NCI-H2171 (cell line): ENCODE measurements at places on chromosomes 2 and 18.

- no peak for DNase-seq
Measured at GRCh38 chr2:162343492-162343823, 474 bp upstream of the GCA start.

GRCh38 chr2:37456479-37456878 lies 112.0 kb downstream of the QPCT start:
- DNase-seq: no peak

DNA sequence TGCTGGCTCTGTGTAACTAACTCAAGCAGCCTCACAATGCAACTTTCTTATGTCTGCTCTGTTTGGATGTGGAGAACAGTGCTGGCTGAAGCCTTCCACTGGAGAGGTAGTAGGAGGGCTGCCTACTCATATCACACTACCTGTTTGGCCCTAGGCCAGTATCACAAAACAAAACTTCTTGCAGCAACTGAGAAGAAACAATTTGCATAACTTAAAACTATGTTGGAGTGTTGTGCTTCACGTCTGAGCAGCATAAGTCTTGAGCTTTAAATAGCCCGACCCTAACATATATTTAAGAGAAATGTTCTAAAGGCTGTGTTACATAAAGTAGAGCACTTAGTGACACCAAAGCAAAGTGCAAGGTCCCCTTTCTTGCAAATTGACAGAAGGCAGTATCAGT lies 204.9 kb upstream of the ACVR2A start:
- no peak for DNase-seq

- no peak for DNase-seq
Measured at GRCh38 chr2:219228041-219228910, 1.2 kb downstream of the ATG9A start.

DNA sequence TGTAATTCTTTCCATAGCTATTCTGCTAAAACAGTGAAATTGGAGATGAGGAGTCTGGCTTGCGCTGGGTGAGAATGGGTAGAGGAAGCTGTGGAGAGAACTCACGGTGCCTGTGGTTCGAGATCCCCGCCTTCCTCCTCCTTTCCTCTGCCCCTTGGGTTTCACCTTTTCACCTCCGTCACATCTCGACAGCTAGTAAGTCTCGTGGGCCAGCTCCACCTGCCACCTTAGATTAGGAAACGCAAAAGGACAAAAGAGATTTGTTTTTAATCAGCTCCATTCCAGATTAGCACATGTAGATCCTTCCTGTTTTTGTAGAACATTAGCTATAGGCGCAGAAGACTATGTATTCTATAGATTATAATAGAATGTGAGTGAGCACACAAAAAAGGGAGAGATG lies 20.6 kb downstream of the TRIB2 start:
- no peak for DNase-seq

DNA sequence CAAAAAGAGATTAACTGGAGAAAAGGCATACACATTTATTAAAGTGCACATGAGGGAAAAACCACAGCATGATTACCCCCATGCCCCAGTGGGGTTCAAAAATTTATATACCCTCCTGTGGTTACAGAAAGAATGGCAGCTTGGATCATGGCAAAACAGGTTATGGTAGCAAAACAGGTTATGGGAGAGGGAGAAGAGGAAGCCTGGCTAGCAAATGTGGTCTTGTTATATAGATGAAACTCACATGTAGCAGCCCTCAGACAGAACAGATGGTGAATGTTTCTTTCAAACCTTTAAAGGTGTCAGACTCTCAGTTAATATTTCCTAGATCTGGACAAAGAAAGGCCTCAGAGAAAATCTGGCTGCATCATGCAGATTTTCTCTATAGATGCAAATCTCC lies 178.2 kb upstream of the ZC3H15 start:
- DNase-seq: no peak

DNA sequence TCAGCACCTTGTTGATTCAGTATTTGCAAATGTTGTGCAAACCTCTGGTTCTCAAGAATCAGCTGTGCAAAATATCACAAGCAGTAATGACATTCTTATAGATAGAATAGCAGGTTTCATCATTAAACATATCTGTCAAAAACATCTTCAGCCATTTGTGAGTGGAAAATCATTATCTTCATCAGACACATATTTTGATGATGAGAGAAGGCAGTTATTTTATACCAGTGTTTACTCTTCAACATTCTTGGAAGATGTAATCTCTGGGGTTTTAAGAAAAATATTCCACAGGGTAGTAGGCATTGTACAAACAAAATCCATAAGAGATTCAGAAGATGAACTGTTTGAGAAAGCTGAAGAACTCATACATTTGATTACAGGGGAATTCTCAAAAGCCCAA lies 64.3 kb downstream of the FSIP2 start:
- no peak for DNase-seq

- DNase-seq: no peak
Measured at GRCh38 chr2:20410556-20411277, 36.2 kb upstream of the RHOB start.

DNA sequence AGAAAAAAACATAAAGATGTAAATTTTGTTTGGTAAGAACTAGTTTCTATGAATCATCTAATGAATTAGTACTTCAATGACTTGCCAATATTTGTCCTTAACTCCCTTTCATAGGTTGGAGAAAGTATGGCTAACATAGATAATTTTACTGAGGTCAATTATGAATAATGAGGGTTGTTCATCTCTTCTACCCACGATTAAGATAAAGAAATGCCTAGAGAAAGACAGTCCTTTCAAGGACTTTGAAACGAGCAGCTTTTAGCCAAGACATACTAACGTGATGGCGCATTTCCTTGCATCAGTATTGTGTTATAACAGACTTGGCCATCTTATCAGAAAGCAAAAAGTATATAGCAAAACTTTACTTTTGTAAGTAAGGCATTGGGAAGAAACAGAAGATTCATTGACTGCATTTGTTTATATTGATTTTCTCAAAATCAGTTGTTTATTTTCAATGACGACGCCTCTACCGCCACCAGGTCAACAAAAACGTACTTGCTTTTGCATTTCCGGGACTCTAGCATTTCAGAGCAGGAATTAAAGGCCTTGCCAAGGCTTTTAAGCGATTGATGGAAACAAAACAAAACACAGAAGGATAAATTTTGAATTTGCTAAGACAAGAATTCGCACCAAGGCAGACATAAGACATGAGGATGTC lies 961 bp downstream of the RBM43 start:
- no peak for DNase-seq

DNA sequence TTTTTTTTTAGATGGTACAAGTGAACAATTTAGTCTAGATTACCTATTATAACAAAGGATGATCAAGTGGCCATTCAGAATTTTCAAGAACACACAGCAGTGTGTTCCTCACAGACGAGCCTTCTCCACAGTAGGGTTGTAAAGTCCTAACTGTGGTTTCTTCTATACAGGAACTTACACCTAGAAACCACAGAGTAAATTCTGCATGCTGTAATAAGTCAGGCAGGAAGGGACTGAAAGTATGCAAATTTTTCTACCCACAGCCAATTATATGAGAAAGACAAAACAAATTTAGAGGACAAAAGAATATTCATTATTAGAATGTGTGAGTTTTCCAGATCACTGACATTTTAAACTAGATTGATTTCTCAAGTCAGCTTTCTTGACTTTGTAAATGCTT lies 99.5 kb downstream of the RBMS1 start:
- DNase-seq: no peak

DNA sequence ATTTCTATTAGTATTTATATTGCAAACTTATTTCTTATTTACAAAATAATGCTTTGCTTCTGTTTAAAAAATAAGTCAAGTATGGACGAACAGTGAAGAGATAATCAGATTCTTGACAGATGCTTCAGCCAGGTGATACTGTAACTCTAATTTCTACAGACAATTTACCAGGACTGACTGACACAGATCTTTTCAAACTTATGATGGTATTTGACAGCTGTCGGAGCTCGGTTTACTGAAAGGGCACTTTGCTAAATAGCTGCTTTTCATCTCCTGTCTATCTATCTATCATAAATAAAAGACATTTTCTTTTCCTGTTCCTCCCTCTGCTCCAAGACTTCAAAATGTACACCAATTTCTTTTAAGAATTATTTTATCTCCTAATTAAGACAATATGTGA lies 422.5 kb upstream of the SLC8A1 start:
- DNase-seq: no peak

DNA sequence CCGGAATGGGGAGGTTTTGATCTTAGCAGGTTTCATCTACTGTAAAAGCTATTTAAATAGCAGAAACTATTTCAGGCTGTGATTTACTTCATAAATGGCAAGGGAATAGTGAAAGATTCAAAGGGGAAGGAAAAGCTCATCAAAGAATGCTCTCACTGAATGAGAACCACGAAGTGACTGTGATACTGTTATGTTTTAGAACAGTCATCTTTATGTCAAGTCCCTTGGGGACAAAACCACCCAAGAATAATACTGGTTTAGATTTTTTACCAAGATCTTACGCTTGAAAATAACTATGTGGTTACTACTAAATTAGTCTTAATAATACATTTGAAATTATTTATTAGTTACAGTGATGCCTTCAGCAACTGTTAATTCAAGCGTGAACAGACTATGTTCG lies 28.1 kb downstream of the FARSB start:
- DNase-seq: no peak

- DNase-seq: no peak
Measured at GRCh38 chr2:24981411-24982136, 9.8 kb upstream of the DNAJC27 start.

DNA sequence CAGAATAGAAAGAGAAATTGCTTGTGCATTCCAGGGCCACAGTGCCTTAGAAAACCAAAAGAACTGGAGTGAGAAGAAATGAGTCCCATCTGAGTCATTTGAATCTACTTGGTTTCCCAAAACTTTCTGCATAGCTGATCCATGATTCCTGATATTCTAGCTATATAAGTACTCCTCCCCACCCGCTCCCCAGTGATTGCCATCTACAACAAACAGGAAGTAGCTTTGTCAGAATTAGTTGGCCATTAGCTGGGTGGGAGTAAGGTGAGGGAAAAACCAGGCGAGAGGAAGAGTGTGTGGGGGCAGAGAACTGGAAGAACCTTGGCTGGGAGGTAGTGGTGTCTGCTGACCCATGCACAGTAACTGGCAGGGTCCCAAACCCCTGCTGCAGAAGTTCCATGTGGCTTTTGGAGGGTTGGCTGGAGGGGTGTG lies 122.1 kb downstream of the ACAA2 start:
- no peak for DNase-seq

DNA sequence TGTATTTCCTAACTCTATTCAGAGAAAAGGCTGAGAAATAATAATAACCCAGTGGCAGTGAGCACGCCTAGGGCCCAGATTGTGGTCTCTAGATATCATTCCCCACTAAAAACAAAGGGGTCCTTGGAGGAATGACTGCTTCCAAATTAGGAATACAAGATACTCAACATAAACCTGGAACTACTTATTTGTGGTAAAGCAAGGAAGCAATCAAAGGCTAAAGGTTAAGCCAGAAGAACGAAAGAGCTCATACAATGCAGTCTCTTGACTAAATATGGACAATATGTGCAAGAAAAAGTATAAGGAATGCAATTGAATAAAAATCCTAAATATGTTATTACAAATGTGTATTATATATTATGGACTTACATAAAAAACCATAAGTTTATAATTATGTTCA lies 253.5 kb upstream of the NRP2 start:
- no peak for DNase-seq

DNA sequence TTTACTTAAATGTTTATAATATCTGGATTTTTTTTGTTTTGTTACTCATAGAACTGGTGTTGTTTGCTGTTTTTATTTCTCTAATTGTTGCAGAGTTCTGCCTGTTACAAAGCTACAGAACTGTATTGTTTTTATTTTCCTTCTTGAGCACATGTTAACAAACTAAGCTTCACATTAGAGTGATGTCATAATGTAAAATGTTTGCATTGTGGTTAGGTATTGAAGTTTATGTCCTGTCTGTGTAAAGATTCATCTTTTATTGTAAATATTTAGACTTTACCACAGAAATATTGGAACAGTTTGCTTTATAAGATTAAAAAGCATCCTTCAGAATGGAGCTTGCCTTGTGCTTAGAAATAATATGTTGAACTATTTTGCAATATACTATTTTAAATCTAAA lies 67.7 kb downstream of the CLIP4 start:
- DNase-seq: no peak

DNA sequence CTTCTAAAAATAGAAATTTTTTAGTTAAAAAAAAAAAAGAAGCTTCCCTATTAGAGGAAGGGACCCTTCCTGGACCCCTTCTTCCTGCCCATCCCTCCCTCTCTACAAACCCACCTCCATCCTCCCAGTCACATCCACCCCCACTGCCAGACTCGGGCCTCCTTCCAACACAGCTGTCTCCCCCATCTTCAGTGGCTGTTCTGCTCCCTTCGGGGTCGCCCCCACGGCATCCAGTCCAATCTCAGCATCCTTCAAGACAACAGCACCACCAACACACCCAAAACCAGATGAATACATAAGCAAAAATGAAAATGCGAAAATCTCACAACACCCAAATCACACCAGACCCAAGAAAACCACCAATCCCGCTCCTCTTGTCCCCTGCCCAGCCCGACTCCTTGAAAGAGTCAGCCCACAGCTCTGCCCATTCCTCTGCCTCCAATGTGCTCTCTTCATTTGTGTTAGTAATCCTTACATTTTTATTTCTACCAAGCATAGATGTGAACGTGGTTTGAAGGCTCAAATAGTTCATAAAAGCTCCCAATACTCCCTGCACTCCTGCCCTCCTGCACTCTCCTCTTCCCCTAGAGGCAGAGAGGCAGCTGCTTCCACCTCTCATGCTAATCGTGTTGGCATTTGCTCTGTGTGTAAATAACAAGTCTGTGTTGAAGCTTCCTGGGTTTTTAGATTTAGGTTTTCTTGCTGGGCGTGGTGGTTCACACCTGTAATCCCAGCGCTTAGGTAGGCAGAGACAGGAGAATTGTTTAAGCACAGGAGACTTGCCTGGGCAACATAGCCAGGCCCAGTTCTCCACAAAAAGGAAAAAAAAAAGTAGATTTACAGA lies 37.0 kb downstream of the MAL start:
- no peak for DNase-seq

- no peak for DNase-seq
Measured at GRCh38 chr18:46794607-46795006, 37.8 kb upstream of the ST8SIA5 start.

GRCh38 chr2:234376229-234376628 lies 120.7 kb downstream of the ARL4C start:
- DNase-seq: no peak

GRCh38 chr18:49707599-49707998 lies 105.7 kb downstream of the ACAA2 start:
- DNase-seq: no peak

- DNase-seq: no peak
Measured at GRCh38 chr18:68034296-68034695, 517.8 kb upstream of the DSEL start.

DNA sequence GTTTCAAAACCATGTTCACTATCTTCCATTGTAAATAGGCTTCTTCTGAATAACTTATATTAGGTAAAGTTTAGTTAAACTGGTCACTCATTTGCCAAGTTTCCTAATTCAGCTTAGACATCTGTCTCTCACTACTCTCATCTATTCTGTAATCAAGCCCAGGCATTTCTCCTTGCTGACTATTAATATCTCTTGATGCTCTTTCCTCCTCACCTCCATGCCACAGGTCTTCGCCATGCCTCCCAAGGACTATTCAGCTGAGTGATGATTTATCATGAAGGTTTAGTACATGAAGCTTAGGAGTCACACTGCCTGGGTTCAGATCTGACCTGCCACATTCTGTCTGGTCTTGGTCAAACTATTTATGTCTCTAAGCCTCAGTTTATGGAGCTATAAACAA lies 115.5 kb downstream of the SPOPL start:
- no peak for DNase-seq
